Head of caudate nucleus (tissue), 42 donors: ENCODE measurements at places on chromosomes 16 and 17.

DNA sequence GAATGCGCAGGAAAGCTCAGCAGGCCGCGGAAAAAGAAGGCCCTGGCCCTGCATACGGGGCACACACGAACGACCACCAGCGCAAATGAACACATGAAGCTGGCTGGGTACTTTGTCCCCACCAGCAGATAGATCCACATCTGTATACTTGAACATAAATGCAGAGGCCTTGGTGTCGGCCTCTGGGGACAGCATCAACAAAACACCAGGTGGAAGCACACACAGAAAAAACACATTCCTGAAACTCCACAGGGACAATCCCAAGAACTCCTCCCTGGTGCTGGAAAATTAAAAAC, 606 bp upstream of the ZBTB4 start:
- no peak for DNase-seq

GRCh38 chr17:33487187-33487879, 194.2 kb upstream of the ASIC2 start:
- no peak for DNase-seq

GRCh38 chr17:80173916-80174315, 4.1 kb downstream of the CARD14 start:
- DNase-seq = no peak

- no peak for DNase-seq
Measured at GRCh38 chr16:89290887-89291286, 73.4 kb downstream of the ZNF778 start.

- DNase-seq = no peak
Measured at GRCh38 chr17:39084558-39084957, 66.9 kb downstream of the PLXDC1 start.

- no peak for DNase-seq
Measured at GRCh38 chr17:57859601-57860413, 10.0 kb upstream of the MRPS23 start.

- DNase-seq = no peak
Measured at GRCh38 chr16:27907457-27907972, 156.0 kb downstream of the GSG1L start.
